Fibroblast of skin of right biceps (primary cell): ENCODE measurements at places on chromosomes 11 and 22.

DNA sequence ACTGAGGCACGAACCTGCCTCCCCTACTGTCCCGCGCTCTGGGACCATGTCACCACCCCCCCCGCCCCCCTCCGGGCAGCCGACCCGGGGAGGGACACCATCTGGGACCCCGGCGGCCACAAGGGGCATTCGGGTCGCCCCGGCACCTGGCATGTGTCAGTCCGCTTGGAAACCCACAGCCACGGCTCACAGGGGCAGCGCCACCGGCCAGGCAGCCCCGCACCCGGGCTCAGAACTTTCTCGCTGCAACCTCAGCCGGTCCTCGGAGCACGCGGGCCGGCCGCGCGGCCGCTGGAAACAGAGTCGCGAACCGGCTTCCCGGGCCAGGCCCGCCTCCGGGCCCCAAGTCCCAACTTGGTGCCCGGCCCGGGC is 159.9 kb upstream of the GRK3 start:
- DNase-seq, result no peak

DNA sequence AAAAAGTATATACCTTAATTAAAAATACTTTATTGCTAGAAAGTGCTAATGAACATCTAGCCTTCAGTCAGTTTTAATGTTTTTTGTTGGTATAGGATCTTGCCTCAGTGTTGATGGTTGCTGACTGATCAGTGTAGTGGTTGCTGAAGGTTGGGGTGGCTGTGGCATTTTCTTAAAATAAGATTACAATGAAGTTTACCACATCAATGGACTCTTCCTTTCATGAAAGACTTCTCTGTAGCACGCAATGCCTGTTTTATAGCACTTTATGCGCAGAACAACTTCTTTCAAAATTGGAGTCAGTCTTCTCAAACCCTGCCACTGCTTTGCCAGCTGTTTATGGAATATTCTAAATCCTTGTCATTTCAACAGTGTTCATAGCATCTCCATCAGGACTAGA is 50.6 kb downstream of the LDLRAD3 start:
- no peak for DNase-seq

DNA sequence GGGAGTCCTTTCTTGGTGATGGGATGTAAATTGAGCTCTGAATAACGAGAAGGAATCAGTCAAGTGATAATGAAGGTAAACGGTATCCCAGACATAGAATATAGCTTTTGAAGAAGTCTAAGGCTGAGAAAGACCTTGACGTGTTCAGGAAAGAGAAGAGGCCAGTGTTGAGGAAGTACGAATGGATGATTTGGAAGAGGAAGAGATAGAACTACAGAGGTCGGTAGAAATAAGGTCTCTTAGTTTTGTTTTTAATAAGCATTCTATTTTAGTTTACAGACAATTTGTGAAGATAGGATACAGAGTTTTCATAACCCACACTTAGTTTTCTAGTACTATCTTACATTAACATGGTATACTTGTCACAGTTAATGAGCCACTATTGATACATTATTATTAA is 1598.1 kb downstream of the FAM181B start:
- DNase-seq, result no peak

DNA sequence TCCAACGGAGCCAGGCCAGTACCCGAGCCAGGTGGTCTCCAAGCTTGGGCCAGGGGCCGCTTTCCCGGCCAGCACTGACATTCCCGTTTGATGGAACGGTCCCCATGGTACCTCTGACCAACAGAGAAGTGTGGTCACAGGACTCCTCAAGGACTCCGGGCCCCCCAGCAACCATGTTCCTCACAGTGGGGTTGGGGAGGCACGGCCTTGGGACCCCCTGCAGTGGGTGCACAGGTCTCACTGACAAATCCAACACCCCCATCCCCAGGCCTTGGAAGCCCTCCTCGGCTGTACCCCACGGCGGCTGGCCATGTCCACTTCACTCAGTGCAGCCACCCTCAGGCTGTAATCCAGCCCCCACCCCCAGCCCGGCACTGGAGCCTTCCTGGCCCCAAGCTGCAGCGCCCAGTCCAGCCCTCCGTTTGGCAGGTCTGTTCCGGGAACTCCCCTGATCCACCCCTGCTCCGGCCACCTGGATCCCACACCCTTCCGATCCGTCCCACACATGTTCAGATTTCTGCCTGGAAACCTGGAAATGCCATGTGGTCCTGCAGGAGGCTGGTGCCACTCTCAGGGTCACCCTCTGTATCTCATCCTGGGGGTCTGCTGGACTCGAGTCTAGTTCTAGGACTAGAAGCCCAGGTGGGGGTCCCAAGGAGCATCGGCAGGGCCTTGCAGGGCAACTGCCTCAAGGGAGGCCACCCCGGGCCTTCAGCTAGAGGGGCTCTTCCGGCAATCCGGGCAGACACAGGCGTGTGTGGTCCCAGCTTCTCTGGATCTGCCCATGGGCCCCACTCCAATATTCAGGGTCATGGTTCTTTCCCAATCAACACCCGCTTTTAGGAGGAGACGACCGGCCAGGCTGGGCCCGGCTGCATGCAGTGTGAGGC is 26.6 kb downstream of the TBX1 start:
- no peak for DNase-seq

GRCh38 chr22:41905411-41906202 is 9.3 kb downstream of the SHISA8 start:
- DNase-seq, result no peak
